ENCODE measurements at places on chromosomes 2 and 18.

GRCh38 chr2:207341804-207342203 is 176.1 kb upstream of the KLF7 start:
- no peak for DNase-seq

DNA sequence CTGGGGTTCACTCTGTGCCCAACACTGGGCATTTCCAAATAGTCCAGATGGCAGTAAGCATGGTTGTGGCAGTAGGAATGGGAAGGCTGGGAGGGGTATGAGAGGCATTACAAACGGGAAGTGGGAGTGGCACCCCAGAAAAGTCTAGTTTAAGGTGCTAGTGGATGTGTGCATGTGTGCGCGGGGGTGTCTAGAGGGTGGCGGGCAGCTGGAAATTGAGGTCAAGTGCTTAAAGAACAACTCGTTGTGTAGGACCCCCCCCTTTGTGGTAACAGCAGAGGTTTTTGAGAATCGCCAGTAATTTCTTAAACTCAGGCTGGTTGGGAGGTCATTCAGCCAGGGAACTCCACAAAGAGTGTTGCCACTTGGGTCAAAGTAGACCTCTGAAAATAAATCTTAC is 69.9 kb downstream of the RHBDD1 start:
- DNase-seq = no peak

- DNase-seq = no peak
Measured at GRCh38 chr2:73359915-73360697, 25.5 kb upstream of the ALMS1 start.

GRCh38 chr2:134411828-134412638 is 158.2 kb downstream of the MGAT5 start:
- peak; percentile 45 for DNase-seq

DNA sequence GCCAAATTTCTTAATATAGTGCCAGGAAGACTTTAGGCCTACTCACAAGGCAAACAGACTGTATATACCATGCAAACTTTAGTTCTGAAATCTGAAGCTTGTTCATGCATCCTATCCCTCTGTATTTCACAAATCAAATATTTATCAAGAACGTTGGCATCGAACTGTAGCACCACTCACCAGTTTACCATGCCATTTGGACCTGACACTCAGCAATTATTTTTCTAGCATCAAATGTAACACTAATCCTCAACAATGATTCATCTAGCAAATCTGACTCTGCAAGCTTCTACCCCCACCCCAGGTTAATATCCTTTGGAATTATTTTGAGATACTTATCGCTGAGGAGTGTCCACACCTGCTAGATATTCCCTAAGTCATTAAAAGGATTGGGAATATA is 1506.6 kb downstream of the LRP1B start:
- no peak for DNase-seq

DNA sequence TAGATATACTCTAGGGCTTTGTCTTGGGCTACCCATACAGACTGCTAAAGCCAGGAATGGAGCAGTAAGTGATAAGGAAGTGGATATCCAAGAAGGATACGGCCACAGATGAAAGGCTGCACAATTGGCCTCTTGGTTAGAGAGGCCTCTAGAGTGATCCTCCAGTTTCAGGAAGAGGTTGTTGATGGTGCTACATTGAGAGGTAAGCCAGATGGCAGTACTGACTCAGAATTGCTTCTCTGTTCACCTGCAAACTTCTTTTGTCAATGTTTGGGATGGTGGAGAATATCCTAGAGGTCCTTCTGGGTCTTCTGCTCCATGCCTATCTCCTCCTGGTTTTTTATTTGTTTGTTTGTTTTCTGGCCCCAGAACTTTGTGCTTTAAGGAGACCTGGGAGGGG is 226.8 kb upstream of the LRRTM1 start:
- no peak for DNase-seq

- DNase-seq = no peak
Measured at GRCh38 chr2:68412127-68412819, 47.2 kb downstream of the PLEK start.

- DNase-seq = no peak
Measured at GRCh38 chr2:233009661-233010060, 3.4 kb downstream of the NGEF start.

GRCh38 chr2:173607606-173608311 is 253.1 kb downstream of the CDCA7 start:
- DNase-seq = no peak

- no peak for DNase-seq
Measured at GRCh38 chr2:63044362-63045327, 6.0 kb upstream of the OTX1 start.

DNA sequence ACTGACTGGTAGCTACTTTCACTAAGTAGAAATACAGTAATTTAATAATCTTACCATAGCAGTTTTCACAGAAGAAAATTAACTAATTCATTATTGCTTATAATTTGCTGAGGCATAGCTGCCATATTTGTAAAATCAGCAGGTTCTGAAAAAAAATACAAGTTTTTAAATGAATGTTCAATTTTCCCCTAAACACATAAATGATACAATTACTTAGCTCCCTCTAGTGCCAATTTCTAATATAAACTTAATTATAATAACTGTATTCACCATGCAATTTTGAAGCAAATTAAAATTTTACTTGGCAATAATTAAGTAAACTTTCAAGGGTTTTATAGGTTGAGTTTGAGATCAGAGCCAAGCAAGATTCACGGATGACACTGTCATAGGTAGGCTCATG is 1321.6 kb upstream of the ACVR2A start:
- DNase-seq = no peak

DNA sequence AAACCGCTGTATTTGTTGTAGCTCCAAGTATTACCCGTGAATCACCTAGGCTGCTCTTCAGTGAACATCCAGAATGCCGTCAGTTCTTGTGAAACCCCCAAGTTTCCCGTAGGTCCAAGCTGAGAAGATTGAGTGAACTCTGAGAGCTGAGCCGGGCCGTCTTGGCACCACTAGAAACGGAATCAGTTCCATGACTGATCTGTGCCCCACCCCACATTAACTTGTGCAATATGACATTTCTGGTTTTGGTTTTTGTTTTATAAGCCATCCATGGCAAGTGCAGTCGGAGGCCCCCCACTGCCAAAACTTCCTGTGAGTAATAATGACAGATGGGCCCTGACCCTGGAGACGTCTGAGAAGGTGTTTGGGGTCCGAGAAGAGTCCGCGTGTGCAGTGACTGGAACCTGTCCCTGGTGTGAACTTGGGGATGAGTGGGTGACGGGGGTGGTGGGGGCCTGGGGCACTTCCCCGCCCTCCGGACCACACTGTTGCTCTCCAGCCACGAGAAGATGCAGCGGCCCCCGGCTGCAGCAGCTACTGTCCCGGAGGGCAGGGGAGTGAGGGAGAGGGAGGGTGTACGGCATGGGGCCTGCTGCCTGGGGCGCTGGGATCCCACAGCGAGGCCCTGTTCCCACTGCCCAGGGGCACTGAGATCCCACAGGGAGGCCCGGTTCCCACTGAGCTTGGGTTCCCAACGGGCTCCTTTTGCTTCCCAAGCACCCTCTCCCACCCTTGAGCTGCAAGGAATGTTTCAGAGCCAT is 26.5 kb downstream of the NFATC1 start:
- peak; percentile 27 for DNase-seq

GRCh38 chr2:227450311-227450841 is 21.6 kb upstream of the AGFG1 start:
- DNase-seq = no peak

DNA sequence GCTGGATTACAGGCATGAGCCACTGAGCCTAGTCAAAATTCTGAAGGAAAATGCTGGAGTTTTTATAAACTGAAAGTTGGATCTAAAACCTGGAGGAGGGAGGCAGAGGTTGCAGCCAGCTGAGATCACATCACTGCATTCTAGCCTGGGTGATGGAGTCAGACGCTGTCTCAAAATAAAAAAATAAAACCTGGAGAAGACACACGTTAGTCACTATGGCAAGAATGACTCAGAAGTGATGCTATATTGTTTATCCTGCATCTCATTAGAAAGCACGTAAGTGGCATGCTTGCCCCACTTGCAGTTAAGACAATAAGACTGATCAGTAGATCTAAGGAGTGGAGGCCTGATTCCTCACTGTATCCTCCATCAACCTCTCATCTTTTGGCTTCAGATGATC is 106.6 kb upstream of the STON1 start:
- peak; percentile 13 for DNase-seq

DNA sequence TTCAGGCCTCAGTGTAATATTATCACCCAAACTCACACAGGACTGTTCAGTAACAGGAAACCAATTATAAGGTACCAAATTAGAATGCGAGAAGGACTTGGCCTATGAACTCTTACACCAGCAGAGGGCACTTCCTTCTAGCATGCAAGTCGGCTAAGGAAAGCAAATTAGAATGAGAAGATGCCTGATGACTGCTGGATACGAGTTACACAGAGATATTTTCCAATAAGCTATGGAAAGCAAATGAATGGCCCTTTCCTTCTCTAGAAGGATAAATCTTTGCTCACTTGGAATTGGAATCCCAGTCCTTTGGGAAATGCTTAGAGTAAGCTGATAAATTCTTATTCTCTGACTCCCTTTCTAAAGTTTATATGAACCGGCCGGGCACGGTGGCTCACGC is 109.8 kb downstream of the AP1S3 start:
- DNase-seq = peak; percentile 21

All from fibroblast of skin of left biceps (primary cell).